ENCODE measurements at places on chromosomes 5 and 9.

GRCh38 chr5:34576891-34577666, 79.0 kb upstream of the RAI14 start:
- no peak for DNase-seq

GRCh38 chr9:2764353-2764752, 47.0 kb downstream of the KCNV2 start:
- DNase-seq = no peak

- DNase-seq = no peak
Observed at GRCh38 chr9:105908069-105908468, 213.7 kb downstream of the TMEM38B start.

GRCh38 chr9:132185073-132186009, 23.5 kb downstream of the NTNG2 start:
- DNase-seq = no peak

DNA sequence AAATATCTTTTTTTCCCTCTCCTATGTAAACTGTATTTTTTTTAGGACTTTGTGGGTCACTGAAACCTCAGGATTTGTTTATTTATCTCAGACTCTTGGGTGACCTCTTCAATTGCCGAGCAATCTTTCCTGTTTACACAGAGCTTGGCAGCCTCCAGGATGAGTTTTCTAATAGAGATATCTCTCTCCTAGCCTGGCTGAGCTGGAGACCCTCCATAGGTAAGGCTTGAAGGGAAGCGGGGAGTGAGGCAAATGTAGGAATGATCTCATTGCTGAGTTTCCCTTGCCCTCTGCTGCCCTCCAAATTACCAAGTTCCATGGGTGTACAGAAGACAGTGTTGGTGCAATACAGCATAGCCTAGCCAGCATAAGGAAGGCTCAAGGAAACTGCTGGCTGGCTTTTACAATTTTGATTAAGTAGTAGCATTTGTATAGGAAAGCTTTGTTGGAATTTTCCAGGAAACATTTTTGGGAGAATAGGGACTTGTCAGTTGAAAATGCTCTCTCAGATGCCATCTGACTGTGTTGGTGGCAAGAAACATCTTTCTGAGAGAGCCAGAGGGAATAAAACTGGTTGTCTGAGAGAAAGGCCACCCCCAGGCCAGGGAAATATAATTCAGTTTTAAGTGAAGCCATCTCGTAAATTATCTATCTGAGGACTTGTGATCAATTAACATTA, 116.0 kb downstream of the NMUR2 start:
- no peak for DNase-seq

GRCh38 chr9:112870556-112870955, 20.1 kb downstream of the SLC46A2 start:
- no peak for DNase-seq

DNA sequence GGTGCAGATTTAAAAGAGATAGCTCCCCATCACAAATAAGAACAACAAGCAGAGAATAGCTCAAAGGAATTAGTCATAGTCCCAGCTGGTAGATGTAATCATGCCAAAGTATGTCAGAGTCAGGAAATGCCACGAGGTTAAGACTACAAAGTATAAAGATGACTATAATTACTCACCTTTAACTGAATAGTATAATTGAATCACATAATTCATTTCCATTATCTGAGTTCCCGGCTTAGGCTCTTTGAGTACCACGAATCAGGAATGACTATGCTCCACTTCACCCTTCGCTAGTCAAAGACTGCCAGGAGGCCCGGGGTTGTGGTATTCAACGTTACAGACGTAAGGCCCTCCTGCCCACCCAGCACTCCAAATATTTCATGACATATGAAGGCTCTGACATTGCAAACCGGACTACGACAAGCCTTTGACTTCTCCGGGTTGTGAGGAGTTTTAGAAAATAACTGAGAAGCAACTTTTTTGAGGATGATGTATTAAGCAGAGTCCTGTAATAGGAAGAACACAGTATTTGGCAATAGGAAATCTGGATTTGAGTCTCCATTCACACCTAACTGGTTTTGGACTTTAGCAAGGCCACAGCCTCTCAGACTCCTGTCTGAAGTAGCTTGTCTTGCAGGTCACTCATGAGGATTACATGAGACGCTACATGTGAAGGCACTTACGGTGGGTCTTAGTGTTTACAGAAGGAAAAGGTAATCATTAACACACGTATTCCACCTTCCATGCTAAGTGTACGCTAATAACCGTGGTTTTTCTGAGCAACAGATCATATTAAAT, 64.6 kb downstream of the ENC1 start:
- DNase-seq = no peak

- no peak for DNase-seq
Observed at GRCh38 chr5:139912158-139912557, 116.5 kb downstream of the PSD2 start.

DNA sequence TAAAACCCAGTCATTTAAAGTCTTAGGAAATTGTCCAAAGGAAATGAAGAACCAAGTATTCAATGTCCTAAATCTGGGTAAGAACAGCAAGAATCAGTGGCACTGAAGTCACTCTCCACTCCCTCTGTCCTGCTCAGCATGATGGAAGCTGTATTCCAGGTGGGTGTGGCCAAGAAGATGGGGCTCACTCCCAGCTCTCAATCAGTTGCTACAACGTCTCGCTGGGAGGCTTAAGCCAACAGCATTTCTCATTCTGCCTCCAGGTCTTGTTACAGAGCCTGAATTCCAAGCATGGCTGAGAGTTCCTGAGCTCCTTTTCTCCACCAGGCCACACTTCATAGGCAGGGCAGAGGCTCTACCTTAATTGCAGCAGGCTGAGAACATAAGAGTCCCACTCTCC, 41.2 kb upstream of the TRIO start:
- no peak for DNase-seq

- no peak for DNase-seq
Observed at GRCh38 chr9:99285965-99286364, 63.9 kb downstream of the SEC61B start.

- DNase-seq = no peak
Observed at GRCh38 chr5:106522296-106522695, 1148.4 kb downstream of the EFNA5 start.

DNA sequence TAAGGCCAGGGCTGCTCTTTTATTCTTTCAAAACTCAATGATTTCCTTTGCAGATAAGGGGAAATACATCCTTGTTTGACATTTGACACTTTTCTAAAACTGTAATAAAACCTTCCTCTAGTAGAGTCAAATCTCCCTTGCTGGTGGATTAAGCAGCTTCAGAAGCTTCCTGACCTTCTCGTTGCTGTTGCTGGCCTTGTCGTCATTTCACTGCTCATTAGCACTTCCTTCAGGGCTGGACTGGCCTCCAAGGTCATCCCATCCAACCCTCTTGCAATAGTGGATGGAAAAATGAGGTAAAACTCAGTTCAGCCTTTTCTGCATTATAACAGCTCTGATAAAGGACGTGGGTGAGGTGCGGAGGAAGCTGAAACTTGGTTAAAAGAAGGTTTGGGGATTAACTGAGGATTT, 1.1 kb upstream of the ADAMTSL1 start:
- DNase-seq = no peak

- DNase-seq = no peak
Observed at GRCh38 chr5:123787635-123788034, 275.7 kb downstream of the CSNK1G3 start.

DNA sequence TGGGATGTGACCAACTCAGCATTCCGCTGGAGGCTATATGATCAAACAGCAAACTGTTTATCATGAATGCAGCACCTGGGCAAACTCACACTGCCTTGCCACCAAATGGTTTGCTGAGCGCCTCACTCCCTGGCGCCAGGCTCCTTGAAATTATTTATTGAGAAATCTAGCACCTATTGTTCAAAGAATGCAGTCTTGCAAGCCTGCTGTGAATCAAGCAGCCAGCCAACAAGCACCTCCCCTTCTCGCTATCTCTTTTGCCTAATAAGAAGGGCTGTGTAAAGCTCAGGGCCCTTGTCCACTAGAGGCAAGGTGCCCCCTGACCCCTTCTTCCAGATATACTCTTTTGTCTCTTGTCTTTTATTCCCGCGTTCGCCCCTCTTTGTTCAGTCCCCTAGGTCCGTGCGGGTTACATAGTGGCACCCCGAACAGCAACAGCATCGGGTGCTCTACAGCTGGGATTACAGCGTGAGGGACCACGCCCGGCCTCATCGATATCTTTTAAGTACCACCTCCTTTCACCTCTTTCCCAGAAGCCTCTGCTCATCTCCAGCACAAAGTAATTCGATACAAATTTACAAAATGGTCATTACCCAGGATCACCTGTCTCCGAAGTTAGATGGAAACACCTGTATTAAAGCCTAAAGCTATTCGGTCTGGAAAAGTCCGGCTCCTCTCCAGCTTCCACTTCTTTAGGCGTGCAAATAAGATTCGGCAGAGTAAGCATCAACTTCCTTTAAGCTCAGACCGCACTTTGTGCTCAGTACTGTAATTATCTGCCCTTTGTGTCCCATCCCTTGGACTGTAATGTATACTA, 896 bp downstream of the RIGI start:
- DNase-seq = no peak

DNA sequence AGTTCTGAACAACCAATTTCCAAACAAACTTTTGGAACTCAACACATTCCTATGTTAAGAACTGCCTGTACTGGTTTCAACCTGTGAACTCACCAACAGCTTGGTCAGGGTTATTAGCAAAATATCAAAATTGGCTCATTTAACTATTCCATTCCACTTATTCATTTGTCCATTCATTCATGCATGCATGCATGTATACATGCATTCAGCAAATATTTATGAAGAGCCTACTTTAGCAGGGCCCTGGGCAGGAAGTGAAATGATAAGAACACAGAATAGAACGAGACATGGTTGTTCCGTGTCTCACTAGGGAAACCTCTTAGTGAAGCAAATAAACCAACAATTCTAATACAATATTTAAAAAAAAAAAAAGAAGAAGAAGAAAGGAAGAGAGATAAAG, 107.4 kb downstream of the GLIS3 start:
- DNase-seq = no peak

DNA sequence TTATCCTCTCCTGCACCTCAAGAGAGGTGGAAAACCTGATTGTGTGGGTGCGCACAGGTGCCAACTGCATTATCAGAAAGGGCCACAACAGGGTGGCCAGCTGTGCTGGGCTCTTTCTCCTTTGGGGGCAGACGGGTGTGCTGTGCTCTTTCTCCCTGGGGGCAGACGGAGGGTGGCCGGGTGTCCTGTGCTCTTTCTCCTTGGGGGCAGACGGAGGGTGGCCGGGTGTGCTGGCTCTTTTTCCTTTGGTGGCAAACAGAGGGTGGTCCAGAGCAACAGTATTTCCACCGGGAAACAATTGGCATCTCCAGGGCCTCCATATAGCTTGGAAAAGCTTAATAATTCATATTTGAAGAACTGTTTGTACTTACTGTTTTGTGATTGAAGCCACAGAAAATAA, 6.8 kb downstream of the LMX1B start:
- no peak for DNase-seq

DNA sequence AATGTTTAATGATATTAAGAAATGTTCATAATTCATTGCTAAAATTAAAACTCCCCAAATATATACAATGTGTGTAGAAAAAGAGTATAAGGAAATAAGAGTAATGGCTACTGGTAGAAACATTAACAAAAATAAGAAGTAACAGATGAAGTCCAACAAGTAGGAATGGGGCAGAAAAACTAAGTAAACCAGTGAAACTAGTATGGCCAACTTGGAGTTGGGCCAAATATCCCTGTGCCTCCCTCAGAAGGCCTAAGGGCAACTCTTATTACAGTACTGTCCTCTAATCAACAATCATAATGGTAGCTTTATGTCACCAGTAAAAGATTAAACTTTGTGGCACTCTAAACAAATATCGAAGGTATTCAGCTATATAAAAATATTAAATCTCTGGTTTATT, 93.5 kb downstream of the SSBP2 start:
- no peak for DNase-seq

GRCh38 chr5:96789794-96790330, 17.9 kb downstream of the ERAP1 start:
- no peak for DNase-seq

- no peak for DNase-seq
Observed at GRCh38 chr5:151696470-151697061, 9.9 kb upstream of the SPARC start.

DNA sequence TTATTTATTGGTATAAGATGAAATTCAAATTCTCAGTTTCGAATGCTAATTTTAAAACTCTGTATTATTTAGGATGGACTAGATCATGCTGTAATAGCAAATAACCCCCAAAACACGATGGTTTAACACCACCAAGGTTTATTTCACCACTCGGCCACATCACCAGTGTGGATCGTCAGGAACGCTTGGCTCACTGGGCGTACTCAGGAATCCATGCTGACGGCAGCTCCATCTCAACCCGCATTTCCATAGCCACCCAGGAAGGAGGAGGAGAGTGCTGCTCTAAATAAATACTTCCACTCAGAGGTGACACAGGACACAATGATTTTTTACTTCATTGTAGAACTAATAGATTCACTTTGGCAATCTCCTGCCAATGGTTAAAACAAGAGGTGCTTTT, 347.4 kb downstream of the SH3GL2 start:
- DNase-seq = no peak

DNA sequence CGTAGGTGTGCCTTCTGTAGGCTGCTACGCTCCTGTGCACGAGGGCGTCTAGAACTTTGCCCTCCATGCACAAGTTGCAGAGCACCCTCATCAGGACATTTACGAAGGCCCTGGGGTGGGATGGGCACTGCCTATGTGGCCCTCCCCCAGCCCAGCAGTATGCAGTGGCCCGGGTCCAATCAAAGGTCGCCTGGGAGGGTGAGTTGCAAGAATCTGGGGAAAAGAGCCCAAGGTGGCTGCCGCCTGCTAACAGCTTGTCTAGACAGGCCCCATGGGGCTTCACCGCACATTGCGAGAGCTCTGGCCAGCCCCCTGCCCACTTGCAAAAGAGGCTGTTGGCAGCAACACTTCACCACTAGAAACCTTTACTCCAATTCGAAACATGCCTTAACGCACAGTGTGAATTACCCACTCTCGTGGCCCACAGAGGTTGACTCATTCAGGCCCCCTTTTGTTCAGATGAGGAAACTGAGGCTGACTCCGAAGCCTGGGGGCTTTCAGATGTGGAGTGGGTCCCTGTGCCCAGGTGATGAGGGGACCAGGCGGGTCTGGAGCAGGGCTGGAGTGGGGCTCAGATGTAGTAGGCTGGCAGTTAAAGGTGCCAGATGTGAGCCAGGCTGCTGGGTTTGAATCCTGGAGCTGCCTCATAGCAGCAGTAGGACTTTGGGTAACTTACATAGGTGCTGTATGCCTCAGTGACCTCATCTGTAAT, 31.8 kb upstream of the IL17B start:
- no peak for DNase-seq

GRCh38 chr9:114685951-114686350, 4.0 kb upstream of the TEX48 start:
- DNase-seq = no peak

GRCh38 chr5:68464424-68464823, 248.9 kb downstream of the PIK3R1 start:
- DNase-seq = peak; percentile 40

GRCh38 chr5:157382996-157383800, 76.8 kb upstream of the NIPAL4 start:
- DNase-seq = no peak

All from stimulated activated CD4-positive, alpha-beta T cell treated with anti-CD3 and anti-CD28 coated beads, Interleukin-2, amount 100 ng/mL, for 48 hours (primary cell).